ENCODE measurements at places on chromosomes 1 and 21.

DNA sequence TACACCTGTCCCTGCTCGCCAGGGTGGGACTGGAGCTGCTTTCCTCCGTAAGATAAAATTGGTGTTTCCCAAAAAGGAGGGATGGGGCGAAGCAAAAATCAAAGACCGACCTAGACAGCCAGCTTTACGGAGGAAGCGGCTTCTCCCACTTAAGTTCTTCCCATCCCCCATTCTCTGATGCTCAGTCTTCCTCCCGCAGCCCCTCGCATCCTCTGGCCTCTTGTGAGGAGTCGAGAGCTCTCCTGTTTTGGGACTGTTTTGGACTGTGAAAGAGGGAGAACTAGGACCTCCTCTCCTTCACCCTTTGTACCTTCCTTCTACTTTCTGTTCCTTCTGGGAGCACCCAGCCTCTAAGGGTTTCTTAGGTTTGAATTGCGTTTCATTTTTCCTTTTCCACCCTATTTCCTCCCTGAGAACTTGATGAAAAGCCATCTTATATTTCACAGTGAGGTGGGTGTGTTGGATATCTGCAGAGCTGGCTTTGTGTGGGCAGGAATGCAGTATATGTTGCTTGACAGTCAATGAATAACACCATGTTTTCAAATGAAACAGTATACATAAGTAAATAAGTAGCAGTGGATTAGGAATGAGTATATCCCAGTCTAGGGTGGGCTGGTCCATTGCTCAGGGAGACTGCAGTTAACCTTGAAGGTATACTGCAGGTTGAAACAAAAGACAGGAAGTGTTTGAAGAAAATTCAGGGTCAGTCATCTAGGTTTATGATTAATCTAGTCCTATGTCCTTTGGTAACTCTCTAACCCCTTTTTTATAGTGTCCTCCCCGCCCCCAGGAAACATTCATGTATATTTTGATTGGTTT, 848 bp downstream of the CTTNBP2NL start:
- no peak for DNase-seq
- H3K4me3 ChIP-seq: peak overlapping the region; percentile 94
- H3K36me3 ChIP-seq: no peaks in the 10 kb centered on the region
- H3K27ac ChIP-seq: peak overlapping the region; percentile 92
- H3K4me1 ChIP-seq: peaks cover 28% of the 10 kb centered on the region

- no peaks in the 10 kb centered on the region for H3K4me1 ChIP-seq
- DNase-seq: no peak
- no peaks in the 10 kb centered on the region for H3K36me3 ChIP-seq
- no peak overlapping the region for H3K27ac ChIP-seq
- no peak overlapping the region for H3K4me3 ChIP-seq
Observed at GRCh38 chr1:2941907-2942306, 79.4 kb upstream of the ACTRT2 start.

DNA sequence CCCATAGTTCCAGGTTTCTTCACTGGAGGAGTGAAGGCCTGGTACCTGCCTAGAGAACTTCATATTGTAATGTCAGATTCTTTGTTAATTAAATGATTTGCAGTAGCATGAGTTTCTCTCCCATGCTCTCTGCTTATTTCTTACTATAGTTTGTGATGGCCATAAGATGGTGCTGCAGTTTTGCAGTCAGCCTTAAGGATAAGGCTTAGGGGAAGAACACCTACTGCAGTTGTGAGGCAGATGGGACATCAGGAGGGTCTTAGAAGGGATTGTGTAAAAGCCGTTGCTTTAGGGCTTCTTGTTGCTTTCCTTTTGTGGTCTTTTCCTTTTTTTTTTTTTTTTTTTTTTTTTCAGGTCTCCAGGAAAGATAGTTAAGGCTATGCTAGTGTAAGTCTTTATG, 61.8 kb downstream of the MACF1 start:
- no peaks in the 10 kb centered on the region for H3K36me3 ChIP-seq
- H3K27me3 ChIP-seq: no peaks in the 10 kb centered on the region
- no peak overlapping the region for H3K27ac ChIP-seq
- peak; percentile 49 for DNase-seq
- H3K4me3 ChIP-seq: no peak overlapping the region

DNA sequence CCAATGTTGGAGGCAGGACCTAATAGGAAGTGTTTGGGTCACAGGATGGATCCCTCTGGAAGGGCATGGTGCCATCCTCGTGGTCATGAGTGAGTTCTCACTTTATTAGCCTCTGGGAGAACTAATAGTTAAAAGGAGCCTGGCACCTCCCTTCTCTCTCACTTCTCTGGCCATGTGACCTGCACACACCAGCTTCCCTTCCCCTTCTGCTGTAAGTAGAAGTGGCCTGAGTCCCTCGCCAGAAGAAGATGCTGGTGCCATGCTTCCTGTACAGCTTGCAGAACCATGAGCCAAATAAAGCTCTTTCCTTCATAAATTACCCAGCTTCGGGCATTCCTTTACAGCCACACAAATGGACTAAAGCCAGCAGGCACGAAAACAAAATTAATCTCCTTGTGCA, 23.6 kb downstream of the ACOT7 start:
- no peaks in the 10 kb centered on the region for H3K36me3 ChIP-seq
- no peak for DNase-seq
- peaks cover 10% of the 10 kb centered on the region for H3K4me1 ChIP-seq
- no peak overlapping the region for H3K27ac ChIP-seq

- H3K4me3 ChIP-seq: no peak overlapping the region
- H3K4me1 ChIP-seq: no peaks in the 10 kb centered on the region
- no peak for DNase-seq
- no peaks in the 10 kb centered on the region for H3K36me3 ChIP-seq
- no peak overlapping the region for H3K27ac ChIP-seq
Observed at GRCh38 chr1:116106646-116107045, 4.6 kb upstream of the MAB21L3 start.

DNA sequence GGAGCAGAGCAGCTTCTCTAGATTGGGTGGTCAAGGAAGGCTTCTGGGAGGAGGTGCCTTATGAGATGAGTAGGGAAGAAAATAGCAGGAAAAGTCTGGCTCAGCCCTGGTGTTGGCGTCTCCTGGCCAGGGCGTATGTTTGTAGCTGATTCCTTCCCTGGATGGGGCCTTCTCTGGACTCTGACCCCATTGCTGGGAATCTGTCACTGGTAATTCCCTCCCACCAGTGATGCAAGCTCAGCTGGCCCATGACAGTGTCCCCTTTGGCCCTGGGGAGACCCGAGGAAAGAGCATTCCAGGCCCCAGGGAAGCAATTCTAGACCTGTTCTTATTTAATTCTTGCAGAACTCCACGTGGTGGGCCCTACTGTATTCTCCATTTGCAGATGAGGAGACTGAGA, 20.7 kb downstream of the IGSF21 start:
- no peak for DNase-seq
- no peaks in the 10 kb centered on the region for H3K36me3 ChIP-seq
- H3K4me3 ChIP-seq: no peak overlapping the region
- H3K27me3 ChIP-seq: peaks cover 64% of the 10 kb centered on the region
- H3K27ac ChIP-seq: no peak overlapping the region

GRCh38 chr1:222798116-222798515, 16.7 kb upstream of the DISP1 start:
- no peak overlapping the region for H3K4me3 ChIP-seq
- DNase-seq: peak; percentile 68
- H3K27me3 ChIP-seq: no peaks in the 10 kb centered on the region
- peaks cover 24% of the 10 kb centered on the region for H3K4me1 ChIP-seq

DNA sequence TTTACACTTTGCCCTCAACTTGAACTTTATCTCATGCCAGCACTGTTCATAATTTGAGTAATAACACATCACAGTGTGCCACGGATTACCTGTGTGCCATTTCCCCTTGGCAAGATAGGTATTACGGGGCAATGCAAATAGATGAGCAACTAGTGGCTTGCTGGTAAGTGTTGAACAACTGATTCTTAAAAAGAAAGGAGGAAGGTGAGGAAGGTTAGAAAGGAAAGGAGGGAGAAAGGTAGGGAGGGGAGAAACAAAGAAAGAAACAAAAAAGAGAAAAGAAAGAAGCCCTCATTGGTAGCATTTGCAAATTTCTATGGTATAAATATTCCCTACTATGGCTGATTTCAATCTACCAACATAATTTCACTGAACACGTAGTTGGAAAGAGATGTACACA, 118.2 kb upstream of the OLIG2 start:
- H3K27me3 ChIP-seq: no peaks in the 10 kb centered on the region
- H3K27ac ChIP-seq: no peak overlapping the region
- H3K36me3 ChIP-seq: no peaks in the 10 kb centered on the region
- H3K4me1 ChIP-seq: no peaks in the 10 kb centered on the region
- no peak overlapping the region for H3K4me3 ChIP-seq
- no peak for DNase-seq

DNA sequence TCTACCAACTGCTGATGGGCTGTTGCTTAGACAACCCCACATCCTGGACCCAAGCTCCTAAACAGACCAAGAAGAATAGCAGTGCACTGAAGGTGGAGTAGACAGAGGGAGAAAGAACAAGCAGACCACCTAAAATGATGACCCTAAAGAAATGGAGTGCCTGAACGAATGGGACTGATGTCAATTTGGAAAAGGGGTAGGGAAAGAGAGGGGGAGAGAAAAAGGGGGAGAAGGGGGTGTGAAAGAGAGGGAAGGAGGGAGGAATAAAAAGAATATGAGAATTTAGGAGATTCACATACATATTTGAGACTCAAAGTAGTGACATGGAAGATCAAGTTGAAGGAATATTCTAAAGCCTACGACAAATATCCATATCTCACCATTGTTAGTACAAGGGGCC, 144.4 kb upstream of the DUSP10 start:
- H3K4me1 ChIP-seq: peaks cover 3% of the 10 kb centered on the region
- no peak for DNase-seq
- H3K27me3 ChIP-seq: no peaks in the 10 kb centered on the region
- H3K4me3 ChIP-seq: no peak overlapping the region
- H3K27ac ChIP-seq: no peak overlapping the region
- no peaks in the 10 kb centered on the region for H3K36me3 ChIP-seq

GRCh38 chr21:38170283-38170682, 86.5 kb upstream of the KCNJ15 start:
- no peaks in the 10 kb centered on the region for H3K27me3 ChIP-seq
- DNase-seq: peak; percentile 57
- peaks cover 11% of the 10 kb centered on the region for H3K4me1 ChIP-seq
- peak overlapping the region; percentile 54 for H3K27ac ChIP-seq
- H3K36me3 ChIP-seq: no peaks in the 10 kb centered on the region
- H3K4me3 ChIP-seq: no peak overlapping the region

GRCh38 chr1:75366595-75366994, 232.4 kb downstream of the LHX8 start:
- no peaks in the 10 kb centered on the region for H3K36me3 ChIP-seq
- H3K4me1 ChIP-seq: no peaks in the 10 kb centered on the region

GRCh38 chr1:30036229-30036547, 687.2 kb downstream of the MATN1 start:
- H3K27me3 ChIP-seq: no peaks in the 10 kb centered on the region
- DNase-seq: no peak
- no peaks in the 10 kb centered on the region for H3K36me3 ChIP-seq
- no peak overlapping the region for H3K4me3 ChIP-seq

GRCh38 chr21:27804515-27804914, 837.6 kb upstream of the ADAMTS5 start:
- no peaks in the 10 kb centered on the region for H3K36me3 ChIP-seq
- H3K4me1 ChIP-seq: no peaks in the 10 kb centered on the region
- no peaks in the 10 kb centered on the region for H3K27me3 ChIP-seq
- H3K4me3 ChIP-seq: no peak overlapping the region

GRCh38 chr1:43322506-43322905, 15.1 kb upstream of the MPL start:
- DNase-seq: no peak
- no peak overlapping the region for H3K4me3 ChIP-seq
- no peaks in the 10 kb centered on the region for H3K4me1 ChIP-seq
- H3K36me3 ChIP-seq: peaks cover 4% of the 10 kb centered on the region

DNA sequence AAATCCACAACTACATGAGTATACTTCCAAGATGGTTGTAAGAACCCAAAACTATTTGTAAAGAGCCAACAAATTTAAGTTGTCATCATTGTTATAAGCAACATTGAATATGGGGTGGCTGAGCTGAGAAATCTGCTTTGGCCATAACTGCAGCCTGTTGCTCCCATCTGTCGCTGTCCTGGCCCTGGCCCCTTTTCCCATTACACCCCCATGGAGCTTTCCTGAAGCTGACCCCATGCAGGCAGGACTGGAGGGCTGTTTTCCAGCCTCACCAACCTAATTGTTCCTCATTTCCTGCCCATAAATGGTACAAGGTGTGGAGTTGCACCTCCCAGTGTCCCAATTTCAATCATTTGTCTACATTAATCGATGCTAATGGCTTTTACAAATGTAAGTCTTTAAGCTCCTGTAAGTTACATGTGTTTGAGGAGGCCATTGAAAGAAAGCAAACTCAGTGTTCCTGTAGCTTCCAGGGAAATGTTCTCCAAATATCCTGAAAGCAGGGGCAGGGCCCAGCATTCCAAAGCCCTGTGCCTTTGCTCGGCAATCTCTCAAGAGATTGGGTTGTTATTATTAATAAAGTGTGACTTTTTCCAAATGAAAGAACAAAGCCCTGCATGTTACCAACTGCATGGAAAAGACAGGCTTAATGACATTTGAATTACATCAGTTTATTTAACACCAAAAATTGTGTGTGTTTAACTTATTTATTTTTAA, 545.9 kb downstream of the PLPP3 start:
- H3K27ac ChIP-seq: no peak overlapping the region
- no peaks in the 10 kb centered on the region for H3K27me3 ChIP-seq
- DNase-seq: no peak
- H3K4me1 ChIP-seq: no peaks in the 10 kb centered on the region

DNA sequence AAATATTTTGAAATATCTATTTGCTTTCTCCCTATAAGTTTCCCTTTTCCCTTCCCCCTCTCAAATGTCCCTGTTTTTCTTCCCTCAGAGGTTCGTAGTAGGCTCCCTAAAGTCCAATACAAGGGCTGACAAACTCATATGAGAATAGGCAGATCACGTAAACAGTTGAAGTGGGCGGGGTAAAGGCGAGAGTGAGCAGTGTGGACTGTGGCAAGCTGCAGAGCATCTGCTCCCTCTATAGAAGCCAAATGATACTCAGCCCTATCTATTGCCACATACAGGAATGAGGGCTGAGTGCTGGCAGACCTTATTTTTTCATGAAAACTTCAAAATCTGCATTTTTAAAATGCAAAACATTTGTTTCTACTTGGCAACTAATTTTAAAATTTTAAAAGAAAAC, 26.3 kb downstream of the PRDX6 start:
- H3K4me1 ChIP-seq: peaks cover 6% of the 10 kb centered on the region
- no peak for DNase-seq
- no peak overlapping the region for H3K4me3 ChIP-seq

DNA sequence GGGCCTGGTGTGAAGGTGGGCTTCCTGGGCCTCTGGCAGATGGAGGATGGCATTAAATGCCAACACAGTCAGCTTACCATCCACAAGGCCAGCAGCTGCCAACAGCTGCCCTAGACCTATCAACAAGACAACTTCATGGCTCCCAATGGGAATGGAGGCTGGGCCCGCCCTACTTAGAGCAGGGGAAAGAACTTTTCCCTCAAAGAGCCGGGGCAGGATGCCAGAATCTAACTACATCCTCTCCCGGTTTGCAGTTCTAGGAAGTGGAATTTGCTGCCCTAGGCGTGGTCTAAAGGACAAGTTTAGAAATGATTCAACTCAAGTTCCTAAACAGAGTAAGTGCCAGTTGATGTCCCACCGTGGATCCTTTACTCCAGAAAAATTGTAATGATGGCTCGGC, 13.1 kb downstream of the ICMT start:
- no peaks in the 10 kb centered on the region for H3K4me1 ChIP-seq
- no peaks in the 10 kb centered on the region for H3K27me3 ChIP-seq
- no peak for DNase-seq

GRCh38 chr1:119766374-119766794, 2.3 kb downstream of the HMGCS2 start:
- peak overlapping the region; percentile 44 for H3K4me3 ChIP-seq
- H3K27ac ChIP-seq: peak overlapping the region; percentile 54
- H3K4me1 ChIP-seq: peaks cover 35% of the 10 kb centered on the region
- H3K36me3 ChIP-seq: no peaks in the 10 kb centered on the region

GRCh38 chr1:203086992-203087763, 1.4 kb upstream of the MYOG start:
- no peaks in the 10 kb centered on the region for H3K4me1 ChIP-seq
- peaks cover 4% of the 10 kb centered on the region for H3K27me3 ChIP-seq
- no peaks in the 10 kb centered on the region for H3K36me3 ChIP-seq
- DNase-seq: peak; percentile 9

All from stomach (tissue), 19 donors.